Brain (organoid and tissue), 16 donors: ENCODE measurements at places on chromosomes 7 and 10.

DNA sequence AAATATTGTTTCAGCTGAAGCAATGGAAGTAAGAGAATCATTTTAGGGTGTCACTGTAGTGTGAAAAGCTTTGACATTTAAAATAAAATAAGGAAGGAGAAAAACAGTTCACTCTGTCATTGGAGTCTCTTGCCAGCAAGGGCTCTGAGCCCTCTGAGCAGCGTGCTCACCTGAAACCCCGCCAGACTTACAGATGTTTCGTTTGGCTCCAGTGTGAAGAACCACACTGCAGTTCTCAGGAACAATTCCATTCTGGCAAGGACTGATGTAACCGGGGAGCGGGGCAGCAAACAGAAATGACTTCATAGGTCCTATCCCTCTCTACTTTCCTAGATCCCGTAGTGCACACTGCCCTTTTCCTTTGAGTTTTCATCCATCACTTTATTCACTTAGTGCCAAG lies 164.3 kb downstream of the CELF2 start:
- DNase-seq, result peak; percentile 64

DNA sequence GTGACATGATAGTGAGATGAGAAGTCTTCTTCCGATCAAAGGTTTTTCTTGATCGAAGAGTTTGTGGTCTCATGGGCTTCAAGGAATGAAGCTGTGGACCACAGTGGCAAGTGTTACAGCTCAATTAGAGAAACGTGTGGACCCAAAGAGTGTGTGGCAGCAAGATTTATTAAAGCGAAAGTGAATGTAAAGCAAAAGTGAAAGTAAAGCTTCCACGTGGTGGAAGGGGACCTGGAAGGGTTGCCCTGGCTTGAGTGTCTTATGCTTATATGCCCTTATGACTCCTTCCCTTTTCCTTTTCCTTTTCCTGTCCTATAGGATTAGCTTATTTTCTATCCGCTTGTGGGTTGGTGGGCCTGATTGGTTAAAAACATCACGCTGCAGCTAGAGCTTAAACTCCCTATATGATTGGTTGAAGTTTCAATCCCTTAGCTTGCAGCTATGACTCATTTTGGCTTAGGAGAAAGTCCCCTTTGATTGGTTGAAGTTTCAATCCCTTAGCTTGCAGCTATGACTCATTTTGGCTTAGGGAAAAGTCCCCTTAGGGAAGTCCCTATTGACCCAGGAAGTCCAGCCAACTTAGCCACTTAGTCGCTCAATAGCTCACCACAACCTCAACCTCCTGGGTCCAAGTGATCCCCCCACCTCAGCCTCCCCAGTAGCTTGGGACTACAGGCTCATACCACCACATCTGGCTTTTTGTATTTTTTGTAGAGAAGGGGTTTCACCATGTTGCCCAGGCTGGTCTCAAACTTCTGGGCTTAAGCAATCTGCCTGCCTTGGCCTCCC lies 34.7 kb downstream of the MRPS24 start:
- no peak for DNase-seq

GRCh38 chr7:48094861-48095293 lies 5.8 kb downstream of the UPP1 start:
- peak; percentile 69 for DNase-seq

DNA sequence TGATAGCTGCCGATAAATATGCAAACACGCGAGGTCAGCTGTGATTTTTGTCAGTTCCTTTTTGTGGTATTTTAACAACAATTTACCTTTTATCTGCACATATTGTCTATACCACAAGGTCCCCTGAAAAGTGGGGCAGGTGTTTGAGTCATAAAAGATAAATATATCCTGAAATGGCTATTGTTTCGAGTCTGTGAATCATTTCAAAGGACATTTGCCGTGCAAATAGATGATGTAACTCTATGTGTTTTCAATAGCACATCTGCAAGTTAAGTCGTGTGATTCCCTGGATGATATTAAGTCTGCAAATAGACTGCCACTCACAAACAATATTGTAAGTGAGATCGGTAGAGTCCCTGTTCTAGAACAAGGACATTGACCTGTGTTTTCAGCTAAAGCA lies 193.0 kb upstream of the PITRM1 start:
- DNase-seq, result no peak

DNA sequence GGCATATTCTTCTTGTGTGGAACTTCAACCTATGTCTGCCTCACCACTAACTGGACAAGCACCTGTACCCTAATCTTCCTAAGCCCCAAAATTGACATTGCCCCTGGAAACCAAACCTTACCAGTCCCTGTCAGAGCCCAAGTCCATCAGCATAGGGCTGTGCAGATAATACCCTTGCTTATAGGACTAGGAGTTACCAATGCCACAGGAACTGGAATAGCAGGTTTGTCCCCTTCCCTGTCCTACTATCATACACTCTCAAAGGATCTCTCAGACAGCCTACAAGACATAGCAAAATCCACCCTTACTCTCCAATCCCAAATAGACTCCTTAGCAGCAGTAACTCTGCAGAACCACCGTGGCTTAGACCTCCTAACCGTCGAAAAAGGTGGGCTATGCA lies 19.8 kb downstream of the ZNF107 start:
- DNase-seq, result no peak

GRCh38 chr10:98533746-98534445 lies 87.2 kb upstream of the HPS1 start:
- no peak for DNase-seq

- no peak for DNase-seq
Measured at GRCh38 chr10:89734616-89735015, 33.2 kb downstream of the KIF20B start.

DNA sequence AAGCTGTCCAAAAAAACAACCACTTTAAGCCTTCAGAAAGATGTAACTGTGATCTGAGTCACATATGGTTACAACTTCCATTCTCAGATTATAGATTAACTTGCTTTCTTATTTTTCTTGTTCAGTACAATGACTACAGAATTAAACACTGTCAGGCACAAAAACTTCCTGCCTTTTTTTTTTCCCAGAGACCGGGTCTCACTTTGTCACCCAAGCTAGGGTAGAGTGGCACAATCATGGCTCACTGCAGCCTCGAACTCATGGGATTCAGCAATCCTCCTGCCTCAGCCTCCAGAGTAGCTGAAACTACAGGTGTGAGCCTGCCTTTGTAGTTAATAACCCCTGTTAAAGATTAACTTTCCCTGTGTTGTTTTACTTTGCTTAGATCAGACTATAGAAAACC lies 163.2 kb downstream of the AVL9 start:
- DNase-seq, result no peak

GRCh38 chr10:105968666-105969065 lies 1195.8 kb downstream of the SORCS1 start:
- DNase-seq, result no peak

- no peak for DNase-seq
Measured at GRCh38 chr7:134567368-134567767, 18.5 kb downstream of the AKR1B15 start.

DNA sequence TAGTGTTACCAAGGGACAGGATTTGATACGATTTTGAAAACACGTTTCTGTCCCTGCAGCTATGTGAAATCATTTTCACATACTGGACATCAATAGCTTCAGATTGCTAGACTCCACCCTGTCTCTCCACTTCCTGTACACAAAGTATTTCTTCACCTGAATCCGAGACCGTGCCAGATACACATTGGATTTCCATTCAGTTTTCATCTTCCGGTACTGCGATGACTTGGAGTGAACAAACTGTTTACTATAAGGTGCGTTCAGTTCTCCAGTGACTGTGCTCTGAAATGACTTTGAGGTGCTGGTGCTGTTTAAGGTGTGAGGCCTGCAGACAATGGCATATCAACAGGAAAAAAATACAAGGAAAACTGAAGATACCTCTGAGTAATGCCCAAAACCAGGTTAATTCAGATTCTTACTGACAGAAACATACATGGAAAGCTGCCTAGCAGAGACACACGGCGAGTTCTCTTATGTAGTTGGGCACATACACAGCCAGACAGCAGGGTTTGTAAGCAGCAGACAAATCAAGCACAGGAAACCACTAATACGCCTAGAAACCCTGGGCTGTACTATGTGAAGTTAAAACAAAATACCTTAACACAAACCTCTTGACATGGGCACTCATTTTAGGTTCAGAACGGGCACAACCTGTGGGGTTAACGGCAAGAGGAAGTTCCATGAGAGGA lies 119.2 kb downstream of the GALNT11 start:
- DNase-seq, result no peak

DNA sequence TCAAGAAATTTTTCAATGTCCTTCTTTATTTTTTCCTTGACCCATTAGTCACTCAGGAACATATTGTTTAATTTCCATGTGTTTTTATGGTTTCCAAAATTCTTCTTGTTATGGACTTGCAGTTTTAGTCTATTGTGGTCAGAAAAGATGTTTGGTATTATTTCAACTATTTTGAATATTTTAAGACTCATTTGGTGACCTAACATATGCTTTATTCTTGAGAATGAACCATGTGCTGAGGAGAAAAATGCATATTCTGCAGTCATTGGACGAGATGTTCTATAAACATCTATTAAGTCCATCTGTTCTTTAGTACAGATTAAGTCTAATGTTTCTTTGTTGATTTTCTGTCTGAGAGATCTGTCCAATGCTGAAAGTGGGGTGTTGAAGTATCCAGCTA lies 42.3 kb upstream of the MDFIC start:
- no peak for DNase-seq

GRCh38 chr7:26937306-26937705 lies 72.9 kb upstream of the SKAP2 start:
- DNase-seq, result no peak

- DNase-seq, result no peak
Measured at GRCh38 chr10:10045765-10046028, 972.0 kb upstream of the CELF2 start.

GRCh38 chr7:157593541-157593940 lies 256.7 kb downstream of the DNAJB6 start:
- DNase-seq, result no peak

GRCh38 chr7:27179503-27180430 lies 5.3 kb downstream of the HOXA11 start:
- DNase-seq, result peak; percentile 63

GRCh38 chr10:43383204-43383971 lies 12.0 kb downstream of the FXYD4 start:
- no peak for DNase-seq

GRCh38 chr7:90401989-90402388 lies 1.3 kb upstream of the CLDN12 start:
- peak; percentile 90 for DNase-seq

DNA sequence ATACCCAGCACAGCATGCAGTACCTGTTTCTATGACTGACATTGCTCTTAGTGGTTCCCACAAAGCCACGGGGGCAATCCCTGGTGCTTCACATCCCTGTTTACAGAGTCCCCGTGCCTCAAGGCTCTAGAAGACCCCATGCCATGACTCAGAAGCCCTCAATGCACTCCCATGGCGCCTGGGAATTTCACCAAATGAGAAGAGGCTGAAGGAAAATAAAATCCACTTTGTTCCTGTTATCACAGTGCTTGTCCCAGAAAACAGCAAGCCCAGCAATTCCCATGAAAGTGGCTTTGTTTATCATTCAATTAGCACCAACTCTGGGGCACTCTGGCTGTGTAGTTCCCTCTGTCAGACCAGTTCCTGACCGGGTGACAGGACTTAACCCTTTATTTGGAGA lies 268.3 kb downstream of the TNS3 start:
- no peak for DNase-seq

GRCh38 chr10:69662901-69663300 lies 32.9 kb downstream of the FAM241B start:
- no peak for DNase-seq

GRCh38 chr7:107069457-107069856 lies 25.0 kb downstream of the PRKAR2B start:
- DNase-seq, result peak; percentile 60
